ENCODE measurements at places on chromosomes 16 and 17. TPM values are rescaled to one million over a fixed set of nuclear protein-coding genes. Genes with fewer than 3 reads are reported as not detected.

MYO15A gene
- total RNA-seq = not detected

DNA sequence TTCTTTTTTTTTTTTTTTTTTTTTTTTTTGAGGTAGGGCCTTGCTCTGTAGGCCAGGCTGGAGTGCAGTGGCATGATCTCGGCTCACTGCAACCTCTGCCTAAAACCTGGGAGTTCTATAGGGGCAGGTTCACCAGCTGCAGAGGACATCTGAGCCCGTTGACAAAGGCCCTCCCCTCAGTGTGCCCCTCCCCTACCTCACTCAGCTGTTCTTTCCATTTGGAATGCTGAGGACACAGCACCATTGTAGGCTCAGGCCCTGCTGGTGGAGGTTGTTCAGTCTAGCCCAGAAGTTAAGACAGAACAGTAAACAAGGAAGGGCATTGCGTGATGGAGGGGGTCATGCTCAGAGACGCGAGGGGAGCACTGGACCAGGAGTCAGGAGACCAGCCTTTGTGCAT is 21.8 kb upstream of the KIF19 start:
- H3K27me3 ChIP-seq = no peaks in the 10 kb centered on the region
- H3K4me3 ChIP-seq = no peak overlapping the region
- no peak for DNase-seq
- H3K4me1 ChIP-seq = no peaks in the 10 kb centered on the region
- no peaks in the 10 kb centered on the region for H3K36me3 ChIP-seq

GRCh38 chr17:70796757-70797156 is 627.4 kb downstream of the KCNJ2 start:
- H3K4me1 ChIP-seq = no peaks in the 10 kb centered on the region
- no peak overlapping the region for H3K4me3 ChIP-seq
- H3K27me3 ChIP-seq = no peaks in the 10 kb centered on the region
- no peak for DNase-seq

DNA sequence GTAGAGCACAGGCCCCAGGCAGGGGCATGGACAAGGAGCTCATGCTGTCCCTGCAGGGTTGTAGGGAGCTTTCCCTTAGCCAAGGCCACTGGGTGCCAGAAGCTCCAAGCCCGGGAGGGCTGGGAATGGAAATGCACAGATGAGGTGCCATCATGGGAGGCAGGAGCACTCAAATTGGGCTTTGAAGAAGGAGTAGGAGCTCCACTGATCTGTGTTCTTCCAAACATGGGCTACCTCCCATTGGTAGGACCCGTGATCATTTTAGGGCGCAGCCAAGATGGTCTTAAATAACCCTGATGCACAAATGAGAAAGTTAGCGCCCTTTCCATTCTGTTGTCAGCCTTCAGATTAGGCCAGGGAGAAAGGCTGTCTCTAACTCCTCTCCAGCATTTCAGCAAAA is 201.5 kb downstream of the ZNF423 start:
- no peak overlapping the region for H3K4me3 ChIP-seq
- H3K27me3 ChIP-seq = no peaks in the 10 kb centered on the region
- no peak overlapping the region for H3K27ac ChIP-seq
- no peaks in the 10 kb centered on the region for H3K36me3 ChIP-seq
- no peak for DNase-seq

DNA sequence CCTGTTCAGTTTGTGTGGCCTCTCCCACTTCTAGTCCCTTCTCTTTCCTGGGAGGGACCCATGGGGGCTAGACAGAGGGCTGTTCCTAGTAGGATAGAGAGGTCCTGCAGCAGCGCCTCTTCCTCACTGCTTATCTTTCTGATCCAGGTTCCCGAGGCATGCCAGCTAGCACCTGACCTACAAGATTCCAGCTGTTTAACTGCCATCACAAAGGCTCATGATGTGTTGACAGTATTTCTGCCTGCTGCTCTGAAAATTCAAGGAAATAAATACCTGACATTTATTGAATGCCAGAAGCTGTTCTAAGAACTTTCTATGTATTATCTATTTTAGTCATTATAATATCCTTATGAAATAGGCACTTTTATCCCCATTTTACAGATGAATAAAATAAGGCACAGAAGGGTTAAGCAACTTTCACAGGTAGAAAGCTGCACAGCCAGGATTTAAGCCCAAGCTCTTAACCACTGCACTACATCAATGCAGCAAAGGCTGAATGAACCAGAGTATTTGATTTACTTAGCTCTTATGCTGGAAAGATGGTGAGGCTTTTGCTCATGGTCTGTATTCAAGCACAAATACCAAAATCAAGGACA is 38.8 kb downstream of the HEATR6 start:
- H3K36me3 ChIP-seq = peaks cover 21% of the 10 kb centered on the region
- H3K27ac ChIP-seq = no peak overlapping the region
- H3K4me1 ChIP-seq = peaks cover 7% of the 10 kb centered on the region
- peaks cover 4% of the 10 kb centered on the region for H3K27me3 ChIP-seq

- H3K36me3 ChIP-seq = no peaks in the 10 kb centered on the region
- no peak for DNase-seq
Measured at GRCh38 chr17:11997972-11998233, 628 bp upstream of the ZNF18 start.

DNA sequence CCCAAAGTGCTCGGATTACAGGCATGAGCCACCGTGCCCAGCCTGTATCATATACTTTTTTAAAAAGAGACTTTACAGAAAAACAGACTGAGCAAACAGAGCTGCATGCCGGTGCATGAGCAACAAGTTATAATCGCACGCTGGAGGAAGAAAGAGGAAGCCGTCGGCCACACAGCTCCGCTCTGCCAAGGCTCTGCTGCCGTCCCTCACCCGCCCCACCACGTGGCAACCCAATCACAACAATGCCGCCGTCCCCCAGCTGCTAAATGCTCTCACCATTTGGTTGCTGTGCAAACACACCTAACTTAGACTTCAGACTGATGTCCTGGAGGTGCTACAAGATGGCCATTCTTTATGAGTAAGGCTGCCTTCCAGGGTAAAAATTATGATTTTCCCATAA is 83.5 kb downstream of the ADCY9 start:
- no peaks in the 10 kb centered on the region for H3K27me3 ChIP-seq
- no peak overlapping the region for H3K4me3 ChIP-seq
- H3K27ac ChIP-seq = no peak overlapping the region
- no peaks in the 10 kb centered on the region for H3K4me1 ChIP-seq

Measured in right atrium auricular region (tissue), 2 donors.